ENCODE measurements at places on chromosomes 12 and 14.

DNA sequence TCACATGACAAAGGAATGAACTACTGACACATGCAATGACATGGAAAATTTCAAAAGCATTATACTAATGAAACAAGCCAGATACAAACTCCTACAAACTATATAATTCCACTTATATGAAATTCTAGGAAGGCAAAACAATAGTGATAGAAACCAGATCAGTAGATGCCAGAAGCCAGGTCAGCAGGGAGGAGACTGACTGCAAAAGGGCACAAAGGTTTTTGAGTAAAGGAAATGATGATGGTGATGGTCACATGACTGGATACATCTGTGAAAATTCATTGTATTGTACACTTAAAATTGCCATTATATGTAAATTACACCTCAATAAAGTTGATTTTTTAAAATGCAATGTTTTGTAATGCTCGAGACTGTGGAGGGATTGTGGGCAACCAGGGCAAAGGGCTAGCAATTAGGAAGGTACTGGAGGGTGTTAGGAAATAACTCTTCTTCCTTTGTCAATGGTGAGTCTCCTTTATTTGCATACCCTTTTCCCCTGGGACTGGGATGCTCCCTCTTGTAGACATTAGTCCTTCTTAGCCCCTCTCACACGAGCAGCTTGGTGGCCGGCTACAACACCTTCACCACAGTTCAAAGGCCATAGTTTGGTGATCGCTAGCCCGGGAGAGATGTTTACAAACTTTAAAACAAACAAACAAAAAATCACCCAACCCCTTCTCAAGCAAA lies 6.7 kb upstream of the PRPF40B start:
- DNase-seq = no peak

GRCh38 chr12:76768576-76768975 lies 4.7 kb downstream of the ZDHHC17 start:
- DNase-seq = no peak

DNA sequence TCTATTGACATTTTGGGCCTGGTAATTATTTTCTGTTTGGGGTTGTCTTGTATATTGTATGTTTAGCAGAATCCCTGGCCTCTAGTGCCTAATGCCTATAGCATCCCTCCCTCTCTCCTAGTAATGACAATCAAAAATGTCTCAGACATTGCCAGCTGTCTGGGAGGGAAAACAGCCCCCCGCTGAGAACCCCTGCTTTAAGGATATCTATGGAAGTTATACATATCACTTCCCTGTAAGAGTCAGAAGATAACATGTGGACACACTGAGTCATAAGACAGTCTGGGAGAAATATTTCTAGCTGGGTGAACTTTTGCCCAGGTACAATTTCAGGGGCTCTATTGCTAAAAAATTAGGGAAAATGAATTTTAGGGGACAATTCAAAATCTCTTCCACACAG lies 255.0 kb downstream of the PAWR start:
- DNase-seq = no peak

GRCh38 chr12:64825143-64826021 lies 935 bp downstream of the TBC1D30 start:
- no peak for DNase-seq

DNA sequence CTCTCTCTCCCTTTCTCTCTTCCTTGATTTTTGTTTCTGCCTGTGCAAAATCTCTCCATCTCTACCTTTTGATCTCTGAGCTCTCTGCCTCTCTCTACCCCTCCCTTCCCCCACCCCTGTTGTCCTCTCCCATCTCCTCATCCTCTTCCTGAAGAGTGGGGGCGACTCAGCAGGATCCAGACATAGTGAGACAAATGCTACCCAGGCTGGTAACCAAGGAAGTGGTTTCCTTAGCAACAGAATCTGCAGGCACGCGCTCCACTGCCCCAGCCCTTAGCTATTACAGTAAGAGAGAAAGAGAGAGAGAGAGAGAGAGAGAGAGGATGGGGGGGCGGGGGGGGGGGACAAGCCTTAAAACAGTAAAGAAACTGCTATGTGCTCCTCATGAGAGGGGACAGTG lies 85.6 kb downstream of the CMKLR1 start:
- DNase-seq = no peak

GRCh38 chr12:89529738-89530137 lies 3.9 kb upstream of the POC1B start:
- no peak for DNase-seq

- DNase-seq = peak; percentile 51
Measured at GRCh38 chr12:57741844-57742738, 2.7 kb upstream of the TSPAN31 start.

DNA sequence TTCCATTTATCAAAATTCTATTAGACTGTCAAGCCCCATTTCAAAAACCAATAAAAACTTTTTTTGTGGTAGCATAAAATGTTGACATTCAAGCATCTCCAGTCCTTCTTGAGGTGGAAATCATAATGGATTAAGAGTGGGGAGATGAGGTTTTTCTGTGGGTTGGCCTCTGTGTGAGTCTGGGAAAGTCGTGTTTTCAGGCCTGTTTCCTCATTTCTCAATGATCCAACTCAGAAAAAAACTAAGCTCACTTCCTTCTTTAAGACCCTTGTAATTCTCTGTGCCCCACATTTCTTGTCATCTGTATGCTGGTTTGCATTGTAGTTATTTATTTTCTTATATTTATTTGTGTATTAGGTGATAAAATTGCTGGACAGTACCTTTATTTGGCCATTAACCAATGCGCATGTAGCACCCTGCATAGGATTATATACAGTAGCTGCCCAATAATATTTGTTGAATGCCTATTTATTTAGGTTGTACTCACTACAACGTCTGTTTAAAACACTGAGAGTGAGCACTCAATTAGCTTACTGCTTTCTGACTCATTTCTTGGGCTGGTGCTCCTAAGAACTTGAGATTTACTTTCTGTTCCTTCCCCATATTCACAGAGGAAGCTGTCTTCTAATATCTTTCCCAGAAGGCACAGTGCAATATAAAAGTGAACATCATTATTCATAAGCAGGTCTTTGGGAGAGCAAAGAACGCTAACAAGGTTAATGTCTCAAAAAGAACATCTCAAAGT lies 121.9 kb downstream of the DNAI7 start:
- no peak for DNase-seq

DNA sequence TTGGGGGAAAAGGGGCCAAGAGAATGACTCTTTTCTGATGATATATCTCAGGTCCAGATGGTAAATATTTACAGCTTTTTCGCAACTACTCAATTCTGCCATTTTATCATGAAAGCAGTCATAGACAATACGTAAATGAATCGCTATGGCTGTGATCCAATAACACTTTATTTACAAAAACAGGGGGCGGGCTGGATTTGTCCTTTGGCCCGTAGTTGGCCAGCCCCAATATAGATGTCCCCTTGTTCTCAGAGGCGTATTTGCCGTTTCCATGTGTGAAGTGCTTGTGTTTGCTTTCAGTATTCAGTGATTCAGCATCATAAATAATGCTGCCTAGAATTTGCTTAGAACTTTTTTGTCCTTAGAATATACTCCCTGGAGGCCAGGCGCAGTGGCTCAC lies 77.2 kb downstream of the CCDC92 start:
- DNase-seq = no peak

DNA sequence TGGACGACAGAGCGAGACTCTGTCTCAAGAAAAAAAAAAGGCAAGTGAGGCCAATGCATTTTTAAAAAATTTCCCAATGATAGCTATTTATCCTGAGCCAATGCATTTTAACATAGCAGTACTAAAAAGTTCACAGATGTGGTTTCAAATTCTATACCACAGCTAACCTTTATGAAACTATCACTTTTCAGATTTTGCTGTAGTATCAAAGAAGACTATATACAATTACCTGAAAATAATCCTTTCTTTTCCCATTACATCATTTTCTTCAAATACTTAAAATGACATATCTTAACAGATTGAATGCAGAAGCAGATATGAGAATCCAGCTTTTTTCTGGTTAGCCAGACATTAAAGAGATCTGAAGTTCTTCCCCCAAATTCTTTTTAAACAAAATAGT lies 13.2 kb downstream of the ATF7 start:
- no peak for DNase-seq

DNA sequence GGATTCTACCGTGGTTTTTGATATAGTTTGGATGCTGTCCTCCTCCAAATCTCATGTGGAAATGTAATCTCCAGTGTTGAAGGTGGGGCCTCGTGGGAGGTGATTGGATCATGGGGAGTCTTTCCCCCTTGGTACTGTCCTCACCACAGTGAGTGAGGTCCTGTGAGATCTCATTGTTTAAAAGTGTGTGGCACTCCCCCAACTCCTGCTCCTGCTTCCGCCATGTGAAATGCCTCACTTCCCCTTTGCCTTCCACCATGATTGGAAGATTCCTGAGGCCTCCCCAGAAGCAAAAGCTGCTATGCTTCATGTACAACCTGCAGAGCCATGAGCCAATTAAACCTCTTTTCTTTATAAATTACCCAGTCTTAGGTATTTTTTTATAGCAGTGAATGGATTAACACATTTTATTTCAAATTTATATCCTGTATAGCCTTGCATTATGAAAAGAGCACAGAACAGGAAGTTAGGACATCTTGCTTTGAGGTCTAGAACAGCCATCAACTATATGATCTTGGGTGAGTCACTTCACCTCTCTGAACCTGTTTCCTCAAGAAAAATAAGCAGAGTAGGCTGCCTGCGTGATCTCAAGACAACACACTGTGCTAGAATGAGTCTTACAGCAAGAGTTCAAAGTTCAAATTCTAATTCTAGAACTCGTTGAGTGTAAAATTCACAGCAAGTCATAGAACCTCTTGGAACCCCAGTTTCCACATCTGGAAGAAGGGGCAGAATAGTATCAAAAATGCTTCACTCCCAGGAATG lies 160.9 kb upstream of the EEA1 start:
- no peak for DNase-seq

DNA sequence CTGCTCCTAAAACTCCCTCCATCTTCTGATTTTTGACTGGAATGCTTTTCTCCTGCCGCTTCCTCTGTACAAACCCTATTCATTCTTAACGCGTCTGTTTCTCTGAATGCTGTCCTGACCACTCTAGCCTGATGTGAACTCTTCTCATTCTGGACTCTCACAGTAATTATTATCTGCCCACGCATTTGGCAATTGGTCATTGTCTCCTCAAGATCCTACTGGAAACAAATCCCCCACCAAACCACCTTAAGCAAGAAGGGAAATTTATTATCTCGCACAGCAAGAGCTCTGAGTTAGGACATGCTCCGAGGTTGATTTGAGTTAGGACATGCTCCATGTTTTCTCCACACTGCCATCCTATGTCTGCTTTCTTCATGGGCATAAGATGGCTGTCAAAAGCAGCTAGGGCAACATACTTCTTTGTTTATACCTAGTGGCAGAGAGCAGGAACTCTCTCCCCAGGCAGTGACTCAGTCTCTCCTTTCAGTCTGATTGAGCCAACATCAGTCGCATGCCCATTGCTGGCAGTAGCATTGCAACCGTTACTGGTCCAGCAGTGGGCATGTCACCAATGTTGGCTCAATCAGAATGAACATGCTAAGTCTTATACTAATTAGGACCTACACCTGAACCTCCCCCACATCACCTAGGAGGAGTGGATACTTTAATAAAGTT lies 102.2 kb downstream of the SSPN start:
- no peak for DNase-seq

DNA sequence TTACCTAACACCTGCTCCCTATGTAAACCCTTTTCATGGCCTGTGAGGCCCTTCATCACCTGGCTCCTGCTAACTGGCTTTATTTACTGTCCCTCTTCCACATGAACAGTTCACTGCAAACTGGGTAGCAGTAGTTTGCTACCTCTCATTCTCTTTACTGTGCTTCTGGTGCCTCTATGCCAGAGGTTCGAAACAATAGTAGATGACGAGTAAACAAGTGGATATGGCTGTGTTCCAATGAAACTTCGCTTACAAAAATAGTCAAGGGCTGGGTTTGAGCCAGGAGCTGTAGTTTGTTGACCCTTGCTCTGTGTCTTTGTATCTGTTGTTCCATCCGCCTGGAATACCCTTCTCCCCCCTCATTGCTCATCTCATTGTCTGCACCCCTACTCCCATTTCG lies 233.6 kb upstream of the RMST start:
- DNase-seq = no peak

DNA sequence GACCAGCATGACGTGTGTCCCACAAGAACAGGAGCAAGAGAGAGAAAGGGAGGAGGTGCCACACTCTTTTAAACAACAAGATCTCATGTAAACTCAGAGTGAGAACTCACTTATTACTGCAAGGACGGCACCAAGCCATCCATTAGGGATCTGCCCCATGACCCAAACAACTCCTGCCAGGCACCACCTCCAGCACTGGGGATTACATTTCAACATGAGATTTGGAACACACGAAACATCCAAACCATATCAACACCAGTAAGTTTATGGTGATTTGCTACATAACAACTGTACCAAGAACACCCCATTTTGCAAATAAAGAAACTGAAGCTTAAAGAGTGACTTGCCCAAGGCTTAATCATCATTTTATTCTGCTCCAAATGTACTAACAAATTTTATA lies 23.7 kb upstream of the OR6J1 start:
- DNase-seq = no peak

DNA sequence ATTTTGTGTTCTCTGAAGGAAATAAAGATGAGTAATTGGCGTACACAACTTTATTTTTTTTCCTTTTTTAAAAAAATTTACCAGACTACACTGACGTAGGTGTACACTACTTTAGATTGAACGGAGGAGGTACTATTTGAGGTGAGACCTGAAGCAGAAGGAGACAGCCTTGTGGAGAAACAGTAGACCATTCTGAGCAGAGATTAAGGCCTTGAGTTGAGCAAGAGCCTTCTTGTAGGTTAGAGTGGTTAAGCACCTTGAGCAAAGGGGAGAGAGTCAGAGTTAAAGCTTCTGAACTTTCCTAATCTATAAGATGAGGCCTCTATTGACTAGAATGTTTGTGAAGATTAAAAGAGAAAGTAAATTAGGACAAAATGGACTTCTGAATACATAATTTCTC lies 2.5 kb downstream of the LEMD3 start:
- DNase-seq = no peak

DNA sequence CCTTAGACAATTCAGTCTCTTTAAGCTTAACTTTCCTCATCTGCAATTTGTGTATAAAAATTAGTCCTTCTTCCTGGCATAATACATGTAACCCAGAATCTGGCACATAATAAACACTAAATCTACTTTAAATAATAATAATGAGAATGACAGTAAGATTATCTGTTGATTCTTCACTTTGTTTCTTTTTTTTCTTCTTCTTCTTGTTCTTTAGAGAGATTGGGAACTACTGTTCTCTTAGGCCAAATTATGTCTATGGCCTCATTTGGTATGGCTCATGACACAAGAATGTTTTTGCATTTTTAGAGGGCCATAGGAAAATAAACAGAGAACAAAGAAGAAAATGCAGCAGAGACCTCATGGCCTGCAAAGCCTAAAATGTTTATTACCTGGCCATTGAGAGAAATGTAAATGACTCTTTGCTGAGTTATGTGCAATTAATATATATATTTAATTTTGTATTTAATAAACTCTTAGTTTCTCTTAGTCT lies 275.8 kb downstream of the SLC6A15 start:
- DNase-seq = no peak

GRCh38 chr12:10001171-10001776 lies 2.4 kb upstream of the CLEC1B start:
- DNase-seq = no peak

Data from stimulated activated CD4-positive, alpha-beta T cell treated with anti-CD3 and anti-CD28 coated beads, TNF-alpha, amount 100 ng/mL, for 1 hour (primary cell).